Suppressor macrophage (primary cell): ENCODE measurements at places on chromosomes 12 and 14.

DNA sequence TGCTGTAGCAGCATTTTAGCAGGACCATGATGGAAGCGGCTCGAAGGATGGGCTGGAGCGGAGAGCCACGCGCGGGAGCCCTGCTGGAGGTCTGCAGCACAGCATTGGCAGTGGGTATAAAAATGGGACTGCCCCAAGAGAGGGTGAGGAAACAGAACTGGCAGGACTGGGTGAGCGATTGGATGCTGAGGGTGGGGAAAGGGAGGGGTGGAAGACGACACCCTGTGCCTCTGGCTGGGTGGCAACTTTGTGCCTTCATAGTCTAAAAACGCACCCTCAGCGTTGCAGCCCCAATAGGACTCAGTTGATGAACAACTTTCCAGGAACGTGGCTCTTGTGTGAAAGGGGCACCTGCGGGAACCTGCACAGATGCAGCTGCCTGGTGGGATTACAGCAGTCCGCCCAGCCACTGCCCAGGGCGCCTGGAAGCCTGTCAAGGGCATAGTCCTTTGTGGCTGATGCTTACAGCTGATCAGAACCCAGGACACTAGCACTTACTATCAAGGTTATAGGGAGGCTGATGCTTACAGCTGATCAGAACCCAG lies 73.0 kb downstream of the NINJ2 start:
- no peak for DNase-seq

DNA sequence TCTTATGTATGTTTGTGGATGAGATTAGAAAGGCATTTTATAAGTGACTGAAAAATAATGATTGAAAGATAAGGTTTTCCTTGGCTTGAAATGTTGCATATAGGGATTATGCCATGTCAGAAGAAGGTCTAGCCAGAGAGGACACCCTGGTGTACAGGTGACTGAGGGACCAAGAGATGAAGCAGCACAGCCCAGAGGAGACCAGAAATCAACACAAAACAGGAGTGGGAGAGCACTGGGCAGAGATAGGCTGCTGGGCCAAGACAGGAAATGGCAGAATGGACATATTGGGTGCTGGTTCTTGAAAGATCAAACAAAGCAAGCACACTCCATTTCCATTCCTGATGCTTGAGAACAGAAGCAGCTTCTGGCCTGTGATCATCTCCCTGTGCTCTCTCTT lies 24.4 kb upstream of the FRMD6 start:
- DNase-seq = no peak

DNA sequence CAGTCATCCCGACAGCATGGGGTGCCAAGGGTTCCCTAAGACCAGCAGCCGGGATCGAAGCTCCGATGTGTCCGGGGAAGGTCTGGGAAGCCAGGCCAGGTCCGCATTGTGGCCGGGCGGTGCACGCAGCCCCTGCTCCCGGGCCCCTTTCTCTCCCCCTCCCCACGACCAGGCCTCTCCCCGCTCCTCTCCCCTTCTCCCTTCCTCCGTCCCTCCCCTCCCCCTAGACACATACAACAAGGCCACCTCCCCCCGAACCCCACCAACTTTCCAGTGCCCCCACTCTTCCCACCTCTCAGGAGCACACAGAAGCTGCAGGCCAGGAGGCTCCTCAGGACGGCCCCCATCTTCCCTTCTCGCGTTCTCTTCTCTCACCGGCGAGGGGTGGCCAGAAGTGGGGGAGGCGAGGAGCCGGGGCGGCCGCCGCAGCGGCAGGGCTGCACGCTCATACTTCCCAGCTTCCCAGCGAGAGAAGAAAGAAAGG lies 413 bp downstream of the LRP6 start:
- DNase-seq = no peak

DNA sequence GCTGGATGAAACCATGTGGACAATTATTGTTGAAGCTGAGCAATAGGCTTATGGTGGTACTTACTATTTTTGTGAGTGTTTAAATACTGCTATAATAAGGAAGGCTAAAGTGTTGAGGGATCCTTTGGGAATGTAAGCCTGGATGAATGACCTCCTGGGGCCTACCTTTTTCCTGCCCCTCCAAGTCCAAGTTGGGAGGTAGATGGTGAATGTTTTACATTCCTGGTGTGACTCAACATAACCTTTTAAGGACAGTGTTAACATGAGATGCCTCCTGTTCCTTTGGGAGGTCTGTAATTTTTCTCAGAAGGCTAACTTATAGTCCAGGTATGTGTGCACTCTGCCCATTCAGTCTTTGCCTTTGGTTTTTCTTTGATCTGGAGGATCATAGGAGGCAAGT lies 315.9 kb downstream of the NRXN3 start:
- no peak for DNase-seq

- DNase-seq = peak; percentile 54
Observed at GRCh38 chr12:70366581-70367257, 629 bp downstream of the KCNMB4 start.

GRCh38 chr14:32492457-32492856 lies 163.4 kb downstream of the AKAP6 start:
- DNase-seq = no peak

GRCh38 chr12:104999347-104999685 lies 13.2 kb downstream of the NOPCHAP1 start:
- no peak for DNase-seq

DNA sequence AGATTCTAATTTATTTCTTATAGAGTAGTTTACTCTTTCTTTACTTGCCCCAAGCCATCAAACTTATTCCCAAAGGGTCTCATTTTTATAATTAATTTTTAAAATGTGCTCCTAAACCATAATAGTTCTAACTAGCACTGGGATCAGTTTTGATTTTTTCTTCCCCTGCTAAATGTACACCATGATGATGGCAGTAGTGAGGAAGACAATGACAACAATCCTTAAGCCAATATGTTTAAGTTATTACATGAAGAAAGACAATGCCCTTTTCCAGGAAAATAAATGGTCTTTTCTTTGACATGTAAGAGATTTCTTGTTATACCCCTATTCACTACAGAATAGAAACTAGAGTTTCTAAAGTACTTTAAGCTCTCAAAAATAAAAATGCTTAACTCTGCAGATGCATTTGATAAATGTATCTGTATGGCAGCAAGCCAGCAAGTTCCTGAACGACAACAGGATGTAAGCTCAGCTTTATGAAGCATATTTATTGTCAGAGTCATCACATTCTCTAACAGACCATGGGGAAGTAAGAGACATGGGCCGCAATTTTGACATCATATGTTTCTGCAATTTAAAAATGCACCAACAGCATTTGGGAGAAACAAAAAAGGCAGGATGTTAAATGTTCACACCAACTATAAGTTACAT lies 36.0 kb upstream of the SNX6 start:
- peak; percentile 95 for DNase-seq

DNA sequence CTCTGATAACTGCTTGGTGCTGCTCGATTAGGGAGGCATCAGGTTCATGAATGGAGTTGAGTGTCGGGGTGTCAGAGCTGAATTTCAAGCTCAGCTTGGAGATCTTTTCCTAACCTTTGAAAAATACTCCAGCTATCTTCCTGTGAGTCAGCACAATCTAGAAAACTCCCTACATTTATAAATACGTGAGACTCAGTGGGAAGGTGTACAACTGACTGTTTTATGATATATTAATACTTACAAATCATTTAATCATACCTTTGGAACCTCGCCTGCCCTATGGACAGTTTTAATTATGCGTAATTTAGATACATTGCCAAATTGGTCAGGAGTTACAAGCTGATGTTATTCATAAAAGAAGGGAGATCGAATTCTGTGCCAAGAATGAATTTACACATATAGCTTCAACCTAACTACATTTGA lies 961 bp downstream of the CMAS start:
- no peak for DNase-seq

DNA sequence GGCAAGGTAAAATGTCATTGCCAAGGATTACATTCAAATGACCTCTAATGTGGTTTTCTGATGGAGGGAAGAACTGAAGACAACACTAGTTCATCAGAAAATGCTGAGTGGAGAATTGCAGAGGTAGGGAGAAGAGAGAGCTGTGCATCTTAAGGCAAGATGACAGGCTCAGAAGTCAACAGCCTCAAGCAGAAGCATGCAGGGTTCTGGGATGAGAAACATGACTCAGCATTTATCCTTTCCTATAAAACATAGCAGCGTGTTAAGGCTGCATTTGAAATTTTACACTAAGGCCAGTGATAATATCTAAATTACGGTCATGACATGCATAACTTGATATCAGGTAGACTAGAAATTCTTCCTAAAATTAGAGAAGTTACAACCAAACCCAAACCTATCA lies 53.7 kb upstream of the DYRK2 start:
- no peak for DNase-seq

- DNase-seq = no peak
Observed at GRCh38 chr12:58395470-58395869, 454.1 kb downstream of the ATP23 start.

DNA sequence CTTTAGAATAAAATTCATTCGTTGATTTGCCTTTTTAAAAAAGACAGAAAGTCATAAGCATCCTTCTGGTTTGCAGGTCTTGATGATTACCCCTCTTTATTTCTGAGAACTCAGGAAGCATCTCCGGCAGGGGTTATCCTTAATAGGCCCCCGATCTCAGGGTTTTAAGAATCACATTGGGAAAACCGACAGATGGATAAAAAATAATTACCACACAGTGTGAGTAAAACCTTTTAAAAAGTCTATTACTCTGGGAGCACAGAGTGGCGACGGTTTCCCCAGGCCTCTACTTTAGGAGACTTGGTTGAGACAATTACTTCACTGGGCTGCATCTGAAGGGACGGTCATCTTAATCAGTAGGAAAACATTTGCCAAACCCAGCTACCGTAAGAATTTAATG lies 56.5 kb downstream of the KCNMB4 start:
- DNase-seq = no peak

GRCh38 chr12:102911320-102911719 lies 5.7 kb downstream of the PAH start:
- DNase-seq = no peak

DNA sequence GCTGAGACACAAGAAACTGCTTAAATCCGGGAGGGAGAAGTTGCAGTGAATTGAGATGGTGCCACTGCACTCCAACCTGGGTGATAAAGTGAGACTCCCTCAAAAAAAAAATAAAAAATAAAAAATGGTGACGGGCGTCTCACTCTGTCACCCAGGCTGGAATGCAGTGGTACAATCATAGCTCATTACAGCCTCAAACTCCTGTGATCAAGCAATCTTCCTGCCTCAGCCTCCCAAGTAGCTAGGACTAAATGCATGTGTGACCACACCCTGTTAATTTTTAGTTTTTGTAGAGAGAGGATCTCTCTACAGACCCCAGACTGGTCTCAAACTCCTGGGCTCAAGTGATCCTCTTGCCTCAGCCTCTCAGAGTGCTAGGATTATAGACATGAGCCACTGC lies 9.1 kb downstream of the SNX6 start:
- no peak for DNase-seq

DNA sequence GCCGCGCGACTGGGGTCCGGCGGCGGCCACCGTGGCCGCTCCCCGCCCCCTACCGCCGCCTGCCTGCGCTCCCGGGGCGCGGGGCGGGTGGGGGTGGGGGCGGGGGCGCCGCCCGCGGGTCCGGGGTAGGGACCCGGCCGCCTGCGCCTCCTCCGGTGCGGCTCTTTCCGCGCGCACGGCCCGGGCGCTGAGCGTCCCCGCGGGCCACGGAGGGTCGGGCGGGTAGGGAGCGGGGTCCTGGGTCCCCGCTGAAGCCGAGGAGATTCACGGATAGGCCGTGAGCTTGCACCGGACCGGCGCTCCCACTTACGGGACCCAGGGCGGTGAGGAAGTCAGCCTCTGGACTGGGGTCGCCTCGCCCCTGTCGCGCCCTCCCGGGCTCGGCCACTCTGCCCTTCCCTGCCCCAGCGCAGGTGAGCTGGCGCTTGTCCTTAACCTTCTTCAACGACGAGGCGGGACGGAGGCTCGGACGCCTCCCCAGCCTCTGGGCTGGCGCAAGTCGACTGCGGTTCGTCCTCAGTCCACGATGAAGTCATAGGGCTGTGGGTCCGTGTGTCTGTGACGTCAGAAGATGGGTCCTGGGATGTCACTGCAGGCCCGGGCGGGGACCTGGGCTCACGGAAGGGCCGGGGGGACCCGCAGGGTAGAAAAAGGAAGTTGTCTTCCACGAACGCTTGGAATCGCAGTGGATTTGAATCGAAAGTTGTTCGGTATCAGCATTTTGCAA lies 514 bp downstream of the FBXO34 start:
- peak; percentile 91 for DNase-seq

DNA sequence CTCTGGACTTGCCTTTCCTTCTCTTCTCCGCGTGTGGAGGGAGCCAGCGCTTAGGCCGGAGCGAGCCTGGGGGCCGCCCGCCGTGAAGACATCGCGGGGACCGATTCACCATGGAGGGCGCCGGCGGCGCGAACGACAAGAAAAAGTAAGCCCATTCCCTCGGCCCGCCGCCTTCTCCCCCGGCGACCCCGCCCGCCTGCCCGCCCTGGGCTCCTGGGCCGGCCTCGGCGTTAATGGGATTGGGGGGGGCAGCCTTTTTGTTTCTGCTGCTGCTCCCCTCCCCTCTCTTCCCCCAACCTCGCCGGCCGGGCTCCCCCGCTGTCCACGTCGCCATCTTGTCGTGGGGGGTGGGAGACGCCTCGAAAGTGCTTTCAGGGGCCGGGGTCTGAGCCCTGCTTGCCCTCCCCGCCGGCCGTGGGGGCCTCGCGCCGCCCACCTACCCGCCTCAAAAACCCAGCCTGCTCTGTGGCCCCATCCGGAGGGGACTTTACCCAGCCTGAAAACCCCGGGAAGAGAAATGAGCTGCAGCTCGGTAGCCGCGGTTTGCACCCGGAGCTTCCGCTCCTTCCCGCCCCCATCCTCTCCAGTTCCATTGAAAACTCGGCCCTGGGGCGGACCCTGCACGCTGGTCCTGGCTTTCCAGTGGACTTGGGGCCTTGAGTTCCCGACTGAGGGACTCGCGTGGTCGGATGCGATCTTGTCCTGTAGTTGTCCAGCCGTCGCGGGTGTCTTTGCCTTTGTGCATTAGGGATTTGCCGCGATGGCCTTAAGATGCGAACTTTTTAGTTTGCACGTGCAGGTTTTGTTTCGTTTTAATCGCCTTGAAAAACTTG lies 598 bp downstream of the HIF1A start:
- peak; percentile 80 for DNase-seq

- peak; percentile 97 for DNase-seq
Observed at GRCh38 chr12:121980191-121980891, 41.3 kb upstream of the BCL7A start.

DNA sequence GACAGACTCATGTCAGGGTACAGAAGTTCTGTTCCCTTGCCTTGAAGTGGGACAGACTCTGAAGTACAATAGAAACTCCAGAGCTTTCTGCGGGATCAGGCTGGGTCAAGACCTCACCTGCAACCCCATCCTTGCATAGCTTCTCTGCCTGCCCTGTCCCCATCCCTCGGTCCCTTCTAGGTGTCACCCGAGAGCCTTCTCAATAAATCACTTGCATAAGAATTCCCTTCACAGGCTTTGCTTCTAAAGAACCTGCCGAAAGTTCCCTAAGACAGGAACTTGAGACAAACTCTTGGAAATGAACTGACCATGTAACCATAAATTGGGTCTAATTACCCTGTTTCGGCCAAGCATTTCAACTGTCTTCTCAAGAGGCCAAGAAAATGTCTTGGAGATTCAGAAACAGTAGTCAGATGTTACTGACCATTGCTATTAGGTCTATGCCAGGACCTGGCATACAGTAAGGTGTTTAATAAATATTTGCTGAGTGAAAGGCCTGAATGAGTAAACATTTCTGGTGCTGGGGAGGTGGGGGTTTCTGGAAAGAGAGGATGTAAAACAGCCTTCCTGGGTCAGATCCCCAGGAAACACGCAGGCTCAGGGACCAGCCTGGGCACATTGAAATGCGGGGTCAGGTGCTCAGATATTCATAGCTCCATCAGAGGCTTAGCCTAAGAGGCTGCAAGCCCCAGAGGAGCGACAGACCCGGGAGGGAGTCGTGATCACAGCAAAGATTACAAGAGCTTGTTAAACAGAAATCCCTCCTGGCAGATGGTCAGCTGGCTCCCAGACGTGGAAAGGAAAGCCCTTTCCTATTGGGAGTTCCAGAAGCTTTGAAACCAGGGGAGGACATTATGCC lies 226.2 kb upstream of the LHX5 start:
- DNase-seq = no peak
